ENCODE measurements at places on chromosomes 13 and 19.

DNA sequence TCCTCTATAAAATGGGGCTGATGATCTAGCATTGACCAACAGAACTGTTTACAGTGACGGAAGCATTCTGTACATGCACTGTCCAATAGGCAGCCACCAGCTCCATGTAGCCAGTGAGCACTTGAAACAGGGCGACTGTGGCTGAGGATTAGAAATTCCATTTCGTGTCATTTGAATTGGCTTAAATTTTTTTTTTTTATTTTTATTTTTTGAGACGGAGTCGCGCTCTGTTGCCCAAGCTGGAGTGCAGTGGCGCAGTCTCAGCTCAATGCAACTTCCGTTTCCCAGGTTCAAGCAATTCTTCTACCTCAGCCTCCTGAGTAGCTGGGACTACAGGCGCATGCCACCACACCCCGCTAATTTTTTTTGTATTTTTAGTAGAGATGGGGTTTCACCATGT lies 3.0 kb downstream of the PRKCG start:
- no peak for DNase-seq

DNA sequence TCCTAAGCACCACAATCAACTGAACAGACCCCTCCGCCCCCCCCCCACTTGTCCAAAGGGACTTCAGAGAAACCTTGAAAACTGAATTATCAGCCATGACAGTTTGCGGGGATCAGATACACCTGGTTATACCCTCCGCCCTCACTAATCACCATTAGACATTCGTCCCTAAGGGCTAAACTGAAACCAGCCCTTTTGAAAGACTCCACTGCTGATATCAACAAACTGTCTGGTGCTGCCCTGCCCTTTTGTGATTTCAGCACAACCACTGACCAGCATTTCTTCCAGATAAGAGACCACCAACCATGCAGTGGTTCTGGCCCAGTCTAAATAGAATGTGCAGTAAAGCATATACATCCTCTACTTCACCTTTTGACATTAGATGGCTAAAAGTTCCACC lies 1422.9 kb downstream of the EFNB2 start:
- no peak for DNase-seq

DNA sequence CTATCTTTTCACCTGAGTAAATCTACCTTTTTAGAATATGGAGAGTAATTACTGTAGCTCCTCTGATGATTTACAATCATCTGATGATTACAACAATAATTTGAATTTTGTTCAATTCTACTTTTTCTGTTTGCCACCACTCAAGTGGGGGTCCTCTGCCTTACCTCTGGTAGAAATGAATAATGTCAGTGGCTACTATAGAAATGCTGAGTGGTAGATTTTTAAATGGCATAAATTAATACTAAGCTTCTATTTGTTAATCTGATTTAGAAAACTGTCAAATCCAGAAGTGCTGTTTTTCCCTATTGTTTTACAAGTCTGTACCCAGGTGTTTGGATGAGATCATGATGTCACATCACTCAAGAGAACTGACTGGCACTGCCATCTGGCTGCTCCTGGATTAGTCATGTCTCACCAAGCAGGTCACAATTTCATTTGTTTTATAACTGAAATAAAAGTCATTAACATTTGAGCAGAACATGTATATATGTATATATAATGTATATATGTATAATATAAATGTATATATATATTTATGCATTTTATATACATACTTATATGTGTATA lies 494.8 kb downstream of the TBC1D4 start:
- no peak for DNase-seq

GRCh38 chr13:86403181-86403580 lies 604.0 kb upstream of the SLITRK6 start:
- DNase-seq, result no peak

GRCh38 chr19:8814176-8814575 lies 17.9 kb downstream of the ZNF558 start:
- no peak for DNase-seq

DNA sequence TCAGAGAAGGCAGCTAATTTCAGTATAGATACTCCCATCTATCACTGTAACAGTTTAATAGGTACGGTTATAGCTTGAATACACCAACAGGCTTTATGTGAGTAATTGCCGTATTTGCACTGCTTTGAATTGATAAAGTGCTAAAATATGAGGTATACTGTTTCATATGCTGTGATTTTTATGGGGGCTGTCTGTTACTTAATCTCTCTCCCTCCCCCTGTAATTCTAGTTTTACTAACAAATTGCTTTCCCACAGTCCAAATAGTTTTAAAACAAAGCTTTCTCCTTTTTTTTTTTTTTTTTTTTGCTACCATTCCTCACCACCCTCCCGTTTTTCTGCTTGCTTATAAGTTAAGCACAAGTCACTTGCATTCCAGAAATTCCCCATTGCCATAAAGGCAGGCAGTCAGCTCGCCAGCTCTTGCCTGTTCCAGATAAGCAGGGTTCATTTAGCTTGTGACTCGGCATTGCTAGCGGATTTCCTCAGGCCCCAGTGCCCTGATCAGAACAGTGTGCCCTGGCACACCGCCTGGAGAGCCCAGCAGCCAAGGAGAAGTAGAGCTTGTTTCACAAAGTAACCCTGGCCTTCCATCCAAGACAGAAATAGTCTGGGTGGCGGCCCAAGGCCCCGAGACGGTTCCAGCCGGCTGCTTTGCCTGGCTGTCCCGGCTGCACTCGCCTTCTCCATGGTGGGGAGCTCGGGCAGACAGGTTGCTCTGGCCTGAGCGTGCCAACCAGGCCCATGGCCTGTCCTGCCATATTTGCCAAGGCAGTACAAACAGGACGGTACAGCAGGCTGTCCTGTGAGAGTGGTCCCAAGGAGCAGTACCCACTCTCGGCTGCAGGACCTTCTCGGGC lies 43.5 kb upstream of the NPAS1 start:
- DNase-seq, result peak; percentile 95

DNA sequence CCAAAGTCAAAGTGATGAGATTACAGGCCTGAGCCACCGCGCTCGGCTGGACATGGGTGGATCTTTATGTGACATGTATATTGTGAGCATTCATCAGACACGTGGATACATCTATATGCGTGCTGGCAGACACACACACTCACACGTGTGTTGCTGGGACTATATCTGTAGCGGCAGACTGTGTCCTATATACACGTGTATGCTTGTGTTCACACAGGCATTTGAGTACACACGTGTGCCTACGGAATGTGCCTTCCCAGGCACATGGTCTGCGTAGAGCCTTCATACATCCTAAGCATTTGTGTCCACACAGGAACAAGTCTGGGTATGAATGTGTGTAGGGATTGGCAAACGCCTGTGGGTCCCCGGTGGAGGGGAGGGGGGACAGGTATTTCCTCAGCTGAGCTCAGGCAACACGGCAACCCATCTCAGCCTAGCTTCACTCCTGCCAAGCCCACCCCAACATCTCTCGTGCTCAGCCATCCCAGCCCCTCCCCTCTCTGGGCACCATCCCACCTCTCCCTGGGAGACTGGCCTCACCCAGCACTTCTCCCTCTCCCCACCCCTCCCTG lies 2.6 kb downstream of the UNC13A start:
- no peak for DNase-seq

- no peak for DNase-seq
Measured at GRCh38 chr19:58054901-58055874, 3.9 kb upstream of the ZNF135 start.

DNA sequence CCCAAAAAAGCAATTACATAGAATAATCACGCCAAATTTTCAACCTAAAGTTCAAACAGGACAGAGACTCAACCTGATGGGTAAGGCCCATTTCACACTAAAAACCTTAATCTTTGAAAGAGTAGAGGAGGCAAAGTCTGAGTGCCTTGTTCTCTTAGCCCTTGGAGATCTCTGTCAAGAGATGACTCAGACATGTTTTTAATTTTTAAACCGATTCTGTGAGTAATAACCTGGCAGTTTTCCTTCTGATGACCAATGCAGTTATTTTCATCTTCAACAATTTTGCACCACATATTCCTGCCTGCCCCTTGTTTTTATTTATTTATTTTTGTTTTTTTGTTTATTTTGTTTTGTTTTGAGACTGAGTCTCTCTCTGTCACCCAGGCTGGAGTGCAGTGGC lies 11.5 kb upstream of the TNFSF9 start:
- DNase-seq, result no peak

GRCh38 chr13:103960001-103960400 lies 893.8 kb upstream of the SLC10A2 start:
- no peak for DNase-seq

DNA sequence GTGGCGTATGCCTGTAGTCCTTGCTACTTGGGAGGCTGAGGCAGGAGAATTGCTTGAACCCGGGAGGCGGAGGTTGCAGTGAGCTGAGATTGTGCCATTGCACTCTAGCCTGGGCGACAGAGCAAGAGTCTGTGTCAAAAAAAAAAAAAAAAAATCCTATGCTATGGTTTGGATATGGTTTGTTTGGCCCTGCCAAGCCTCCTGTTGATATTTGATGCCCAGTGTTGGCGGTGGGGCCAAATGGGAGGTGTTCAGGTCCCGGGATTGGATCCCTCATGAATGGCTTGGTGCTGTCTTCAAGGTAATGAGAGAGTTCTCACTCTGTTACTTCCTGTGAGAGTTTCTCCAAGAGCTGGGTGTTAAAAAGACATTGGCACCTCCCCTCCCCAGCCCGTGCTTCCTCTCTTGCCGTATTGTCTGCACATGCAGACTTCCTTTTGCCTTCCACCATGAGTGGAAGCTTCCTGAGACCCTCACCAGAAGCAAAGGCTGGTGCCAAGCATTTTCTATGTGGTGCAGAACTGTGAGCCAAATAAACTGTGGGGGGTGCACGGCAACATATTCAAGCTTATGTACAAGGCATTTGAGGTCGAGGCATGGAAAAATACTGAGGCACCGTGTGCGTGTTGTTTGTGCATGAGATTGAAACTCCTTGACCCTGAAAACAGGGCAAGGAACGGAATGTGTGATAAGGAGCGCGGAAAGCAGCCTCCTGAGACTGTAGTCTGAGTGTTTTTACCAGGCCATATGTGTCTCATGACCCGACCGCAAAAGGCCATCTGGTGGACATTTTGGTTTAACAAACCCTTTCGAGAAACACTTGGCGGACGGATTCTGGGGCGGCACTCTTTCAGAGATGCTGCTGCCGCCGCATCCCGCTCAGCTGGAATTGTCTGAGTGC lies 7.3 kb downstream of the SIGLEC9 start:
- DNase-seq, result no peak

- peak; percentile 36 for DNase-seq
Measured at GRCh38 chr13:112724788-112725345, 35.0 kb downstream of the ATP11A start.

- DNase-seq, result peak; percentile 86
Measured at GRCh38 chr19:12721656-12722565, 1.8 kb downstream of the TNPO2 start.

- DNase-seq, result peak; percentile 62
Measured at GRCh38 chr19:39951686-39952085, 17.3 kb upstream of the FCGBP start.

- no peak for DNase-seq
Measured at GRCh38 chr13:50144246-50145160, 129.3 kb downstream of the KCNRG start.

- DNase-seq, result no peak
Measured at GRCh38 chr19:12921047-12921446, 2.0 kb upstream of the SYCE2 start.

- no peak for DNase-seq
Measured at GRCh38 chr19:13633109-13633508, 126.8 kb upstream of the CACNA1A start.

DNA sequence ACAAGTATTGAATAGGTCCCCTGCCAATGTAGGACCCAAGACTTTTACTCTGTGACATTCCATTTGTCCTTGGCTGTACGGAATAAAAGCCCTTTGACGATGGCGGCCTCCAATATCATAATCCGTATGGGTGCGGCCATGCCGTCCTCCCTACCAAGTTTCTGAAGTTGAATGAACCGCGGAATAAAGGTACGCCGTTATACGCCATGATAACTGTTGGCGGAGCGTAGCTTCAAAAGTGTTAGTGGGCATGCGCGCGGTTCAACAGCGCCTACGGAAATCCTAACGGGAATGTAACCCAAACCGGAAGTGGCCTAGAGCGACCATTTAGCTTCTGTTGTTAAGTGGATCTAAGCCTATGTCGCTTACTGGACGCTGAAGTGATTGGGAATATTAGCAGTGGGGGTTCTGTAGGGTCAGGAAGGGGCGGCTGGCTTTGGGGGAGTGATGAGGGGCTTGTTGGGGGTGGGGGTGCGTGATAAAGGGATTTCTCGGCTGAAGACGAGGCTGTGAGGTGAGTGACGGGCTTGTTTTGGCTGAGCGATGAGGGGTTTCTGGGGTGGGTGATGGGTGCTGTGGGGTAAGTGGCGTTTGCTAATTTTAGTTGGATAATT lies at the start of gene ZNF175:
TSS of gene ZNF175 (plus strand) at position 322 of the 614 bp plus-strand sequence. CDS start 2,047 bp downstream, outside the sequence.
- peak; percentile 88 for DNase-seq

- DNase-seq, result no peak
Measured at GRCh38 chr13:75410207-75410606, 71.8 kb downstream of the TBC1D4 start.

DNA sequence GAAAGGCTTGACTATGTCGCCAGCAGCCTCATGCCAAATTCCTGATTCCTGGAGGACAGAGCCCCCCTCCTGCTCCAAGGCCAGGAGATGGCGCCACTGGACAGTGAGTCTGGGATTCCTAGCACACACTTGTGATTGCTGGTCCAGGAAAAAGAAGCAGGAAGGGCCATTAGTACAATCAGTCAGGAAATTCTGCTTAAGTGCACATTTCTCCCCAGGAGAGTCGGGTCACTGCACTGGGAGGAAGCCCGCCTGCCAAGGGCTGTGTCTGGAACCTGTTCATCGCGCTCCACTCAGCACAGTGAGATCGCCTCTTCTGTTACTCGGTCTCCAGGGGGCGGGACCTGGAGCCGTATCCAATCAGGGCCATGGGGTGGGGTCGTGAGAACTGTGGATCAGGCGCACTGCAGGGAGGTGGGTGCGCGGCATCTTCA lies 65.1 kb downstream of the ZNF823 start:
- DNase-seq, result peak; percentile 89

DNA sequence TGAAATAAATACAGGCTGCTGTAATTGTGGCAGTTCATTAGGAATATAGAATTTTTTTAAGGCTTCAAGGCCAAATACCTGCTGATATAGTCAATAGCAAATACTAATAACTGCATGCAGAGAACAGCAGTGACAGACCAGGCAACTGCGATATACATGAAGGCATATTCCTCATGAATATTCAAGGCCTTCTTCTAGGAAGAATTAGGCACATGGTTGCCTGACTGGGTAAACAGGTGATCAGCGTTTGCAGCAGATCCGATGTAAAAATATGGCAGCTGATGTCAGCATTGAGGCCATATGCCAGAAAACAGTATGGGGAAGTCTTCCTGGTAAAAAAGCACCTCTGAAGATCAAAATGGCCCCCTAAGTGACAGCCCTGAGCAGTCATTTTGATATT lies 629.7 kb downstream of the UQCRFS1 start:
- DNase-seq, result no peak

All from islet precursor cell (in vitro differentiated cells).